Activated naive CD4-positive, alpha-beta T cell (primary cell): ENCODE measurements at places on chromosomes 1 and 21.

DNA sequence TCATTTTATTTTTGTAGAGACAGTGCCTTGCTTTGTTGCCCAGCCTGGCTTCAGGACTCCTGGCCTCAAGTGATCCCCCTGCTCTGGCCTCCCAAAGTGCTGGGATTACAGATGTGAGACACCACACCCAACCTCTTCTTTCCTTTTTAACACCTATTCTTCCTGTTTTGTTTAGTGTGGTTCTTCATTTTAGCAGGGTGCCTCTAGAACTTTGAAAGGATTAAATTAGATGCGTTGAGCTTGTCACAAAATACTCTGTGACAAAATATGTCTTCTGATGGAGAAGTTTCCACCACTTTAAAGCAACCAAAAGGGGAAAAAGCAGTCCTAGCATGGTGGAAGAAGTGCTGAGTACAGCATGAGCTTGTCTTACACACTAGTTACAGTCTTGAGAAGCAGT lies 42.0 kb downstream of the CDC14A start:
- DNase-seq = no peak

DNA sequence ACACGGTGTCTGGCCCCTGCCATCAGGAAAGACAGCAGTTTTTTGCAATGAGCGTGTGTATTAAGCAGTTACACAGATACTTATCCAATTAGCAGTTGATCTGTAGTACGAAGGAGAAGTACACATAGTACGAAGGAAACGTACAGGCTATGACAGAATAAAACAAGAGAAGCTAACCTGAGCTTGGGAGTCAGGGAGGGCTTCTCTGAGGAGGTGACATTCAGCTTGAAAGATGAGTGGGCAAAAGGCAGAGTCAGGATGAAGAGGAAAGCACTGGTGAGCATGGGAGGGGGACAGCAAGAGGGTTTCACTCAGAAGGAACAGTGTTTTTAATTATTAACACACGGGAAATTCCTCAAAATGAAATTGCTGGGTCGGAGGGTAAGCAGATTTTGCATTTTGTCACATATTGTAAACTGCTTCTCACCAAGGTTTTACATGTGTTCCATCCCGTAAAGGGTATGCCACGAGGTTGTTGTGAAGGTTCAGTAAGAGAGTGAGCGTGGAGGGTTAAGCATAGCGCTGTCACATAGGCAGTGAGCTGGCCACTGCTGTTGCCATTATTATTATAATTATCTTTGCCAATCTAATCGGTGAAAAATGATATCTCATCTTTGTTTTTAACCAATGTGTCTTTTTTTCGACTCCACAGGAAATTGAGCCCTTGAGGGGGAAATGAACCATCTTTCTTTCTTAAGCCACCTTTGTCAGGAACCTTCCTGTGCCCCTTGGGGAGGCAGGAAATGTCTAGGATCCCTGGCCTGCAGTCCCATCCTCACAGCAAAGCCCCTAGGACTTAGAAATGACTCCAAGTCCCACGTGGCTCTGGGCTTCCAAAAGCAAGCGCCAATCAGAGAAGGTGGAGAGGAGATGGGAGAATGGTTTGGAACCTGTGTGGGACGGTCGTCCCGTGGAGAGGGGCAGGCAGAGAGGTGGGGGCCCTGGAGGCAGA lies 47.3 kb upstream of the POU3F1 start:
- no peak for DNase-seq

DNA sequence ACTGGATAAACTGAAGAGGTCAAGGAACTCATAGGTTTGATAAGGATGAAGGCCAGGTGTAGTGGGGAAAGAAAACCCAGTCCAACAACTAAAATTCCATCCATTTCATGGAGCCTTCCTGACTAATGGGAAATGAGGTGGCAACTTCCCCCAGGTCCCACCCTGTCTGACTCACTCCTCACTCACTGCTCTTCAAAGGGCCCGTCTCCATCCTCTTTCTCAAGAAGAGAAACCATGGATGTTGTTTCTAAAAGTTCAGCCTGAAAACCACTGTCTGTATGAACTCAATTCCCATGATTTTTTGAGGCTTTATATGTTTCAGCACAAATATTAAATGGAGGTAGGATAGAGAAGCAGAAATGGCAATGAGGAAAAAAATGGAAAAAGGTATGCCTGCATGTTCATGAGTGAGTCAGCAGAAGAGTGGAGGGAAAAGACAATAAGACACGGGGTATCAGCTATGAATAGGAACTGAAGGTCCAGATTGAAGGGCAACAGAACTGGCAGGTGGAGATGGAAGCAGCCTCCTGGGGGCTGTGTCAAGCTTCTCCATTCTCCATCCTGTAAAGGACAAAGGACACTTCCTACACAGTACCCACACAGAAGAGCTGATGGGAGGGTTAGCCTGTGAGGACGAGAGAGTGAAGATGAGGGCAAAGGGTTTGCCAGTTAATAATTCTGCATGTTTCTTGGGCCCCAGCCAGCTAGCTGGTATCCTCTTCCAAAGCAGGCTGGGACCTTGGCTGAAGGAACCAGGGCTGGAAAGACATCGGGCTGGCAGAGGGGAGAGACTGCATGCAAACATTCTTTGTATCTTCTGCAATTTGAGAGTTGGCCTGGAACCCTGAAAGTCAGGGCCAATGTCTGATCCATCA lies 5.5 kb upstream of the ELOVL1 start:
- no peak for DNase-seq

GRCh38 chr1:217344712-217345111 lies 286.2 kb downstream of the GPATCH2 start:
- no peak for DNase-seq
